ENCODE measurements at places on chromosomes 7 and 10.

GRCh38 chr10:119516381-119517234 lies 25.9 kb downstream of the RGS10 start:
- peak overlapping the region; percentile 70 for H3K27ac ChIP-seq
- H3K27me3 ChIP-seq = no peaks in the 10 kb centered on the region
- H3K36me3 ChIP-seq = no peaks in the 10 kb centered on the region
- peaks cover 4% of the 10 kb centered on the region for H3K4me1 ChIP-seq
- DNase-seq = no peak

GRCh38 chr7:122256046-122256445 lies 48.5 kb downstream of the FEZF1 start:
- H3K36me3 ChIP-seq = no peaks in the 10 kb centered on the region
- no peak overlapping the region for H3K27ac ChIP-seq

GRCh38 chr10:124197371-124198124 lies 104.2 kb upstream of the CHST15 start:
- H3K36me3 ChIP-seq = no peaks in the 10 kb centered on the region
- no peak overlapping the region for H3K4me3 ChIP-seq
- H3K4me1 ChIP-seq = peaks cover 13% of the 10 kb centered on the region
- H3K27me3 ChIP-seq = no peaks in the 10 kb centered on the region
- no peak for DNase-seq

DNA sequence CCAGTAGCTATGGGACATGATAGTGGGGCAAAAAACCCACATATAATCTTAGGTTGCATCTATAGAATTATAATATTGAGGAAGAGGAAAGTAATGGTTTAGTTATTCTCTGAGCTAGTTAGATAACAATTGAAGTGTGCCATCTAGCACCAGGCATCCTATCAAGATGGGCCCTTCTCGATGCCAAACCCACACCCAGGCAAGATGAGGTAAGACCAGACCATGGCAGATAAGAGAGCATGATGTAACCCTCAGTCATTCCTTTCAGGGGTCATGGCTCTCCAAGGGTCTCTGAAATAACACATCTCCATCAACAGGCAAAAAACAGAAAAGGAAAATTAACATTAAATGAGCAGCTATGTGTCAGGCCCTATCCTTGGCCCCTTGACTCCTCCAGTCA lies 128.7 kb downstream of the SH3PXD2A start:
- H3K27me3 ChIP-seq = no peaks in the 10 kb centered on the region
- H3K27ac ChIP-seq = no peak overlapping the region
- no peak for DNase-seq
- no peaks in the 10 kb centered on the region for H3K36me3 ChIP-seq
- H3K4me3 ChIP-seq = no peak overlapping the region

- no peaks in the 10 kb centered on the region for H3K4me1 ChIP-seq
- H3K4me3 ChIP-seq = no peak overlapping the region
- no peak for DNase-seq
Observed at GRCh38 chr10:10497245-10497644, 520.4 kb upstream of the CELF2 start.

- H3K4me3 ChIP-seq = no peak overlapping the region
- no peaks in the 10 kb centered on the region for H3K27me3 ChIP-seq
- no peaks in the 10 kb centered on the region for H3K4me1 ChIP-seq
- no peak overlapping the region for H3K27ac ChIP-seq
- no peaks in the 10 kb centered on the region for H3K36me3 ChIP-seq
- DNase-seq = no peak
Observed at GRCh38 chr10:117222976-117223692, 17.8 kb upstream of the SLC18A2 start.

GRCh38 chr7:57579454-57579853 lies 129.5 kb downstream of the ZNF716 start:
- H3K36me3 ChIP-seq = no peaks in the 10 kb centered on the region
- no peak overlapping the region for H3K27ac ChIP-seq
- DNase-seq = no peak
- no peaks in the 10 kb centered on the region for H3K27me3 ChIP-seq
- H3K4me3 ChIP-seq = no peak overlapping the region
- H3K4me1 ChIP-seq = no peaks in the 10 kb centered on the region

DNA sequence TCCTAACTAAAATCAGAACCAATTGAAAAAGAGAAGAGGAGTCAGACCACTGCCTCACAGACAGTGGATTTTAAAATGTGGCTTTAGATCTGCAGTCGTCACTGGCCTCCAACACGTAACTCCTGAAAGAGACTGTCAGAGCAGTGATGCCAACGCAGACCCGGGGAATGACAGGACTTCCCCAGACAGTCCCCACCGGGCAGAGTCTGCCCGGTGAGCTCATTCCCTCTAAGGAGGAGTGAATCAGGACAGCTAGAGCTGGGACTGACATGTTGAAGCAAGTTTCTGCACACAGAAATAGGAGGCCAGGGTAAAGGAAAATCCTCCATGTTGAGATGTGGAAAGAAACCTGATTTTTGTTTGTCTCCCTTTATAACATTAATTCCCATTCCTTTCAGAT lies 105.0 kb downstream of the TES start:
- no peaks in the 10 kb centered on the region for H3K36me3 ChIP-seq
- H3K4me3 ChIP-seq = no peak overlapping the region
- H3K27me3 ChIP-seq = no peaks in the 10 kb centered on the region
- DNase-seq = no peak
- H3K27ac ChIP-seq = peak overlapping the region; percentile 86

GRCh38 chr7:80942261-80943041 lies 23.6 kb upstream of the SEMA3C start:
- H3K36me3 ChIP-seq = no peaks in the 10 kb centered on the region
- H3K27me3 ChIP-seq = no peaks in the 10 kb centered on the region
- no peak overlapping the region for H3K4me3 ChIP-seq
- peaks cover 14% of the 10 kb centered on the region for H3K4me1 ChIP-seq

GRCh38 chr10:63920926-63921325 lies 399.7 kb downstream of the REEP3 start:
- no peaks in the 10 kb centered on the region for H3K27me3 ChIP-seq
- no peak for DNase-seq
- no peaks in the 10 kb centered on the region for H3K4me1 ChIP-seq
- H3K4me3 ChIP-seq = no peak overlapping the region

- no peaks in the 10 kb centered on the region for H3K27me3 ChIP-seq
- no peaks in the 10 kb centered on the region for H3K4me1 ChIP-seq
- no peaks in the 10 kb centered on the region for H3K36me3 ChIP-seq
- H3K27ac ChIP-seq = no peak overlapping the region
- DNase-seq = no peak
Observed at GRCh38 chr10:104807581-104808310, 166.7 kb downstream of the SORCS3 start.

GRCh38 chr7:117005449-117005848 lies 52.1 kb downstream of the ST7 start:
- DNase-seq = no peak
- no peaks in the 10 kb centered on the region for H3K36me3 ChIP-seq
- H3K4me1 ChIP-seq = peaks cover 3% of the 10 kb centered on the region
- H3K4me3 ChIP-seq = no peak overlapping the region
- no peak overlapping the region for H3K27ac ChIP-seq

- H3K27ac ChIP-seq = no peak overlapping the region
- H3K27me3 ChIP-seq = no peaks in the 10 kb centered on the region
- H3K4me1 ChIP-seq = no peaks in the 10 kb centered on the region
- H3K4me3 ChIP-seq = no peak overlapping the region
Observed at GRCh38 chr10:133511907-133512528, 15.1 kb upstream of the CYP2E1 start.

GRCh38 chr7:5183155-5183554 lies 6.9 kb upstream of the WIPI2 start:
- H3K27ac ChIP-seq = no peak overlapping the region
- no peaks in the 10 kb centered on the region for H3K4me1 ChIP-seq
- H3K36me3 ChIP-seq = no peaks in the 10 kb centered on the region
- H3K27me3 ChIP-seq = no peaks in the 10 kb centered on the region
- DNase-seq = no peak

DNA sequence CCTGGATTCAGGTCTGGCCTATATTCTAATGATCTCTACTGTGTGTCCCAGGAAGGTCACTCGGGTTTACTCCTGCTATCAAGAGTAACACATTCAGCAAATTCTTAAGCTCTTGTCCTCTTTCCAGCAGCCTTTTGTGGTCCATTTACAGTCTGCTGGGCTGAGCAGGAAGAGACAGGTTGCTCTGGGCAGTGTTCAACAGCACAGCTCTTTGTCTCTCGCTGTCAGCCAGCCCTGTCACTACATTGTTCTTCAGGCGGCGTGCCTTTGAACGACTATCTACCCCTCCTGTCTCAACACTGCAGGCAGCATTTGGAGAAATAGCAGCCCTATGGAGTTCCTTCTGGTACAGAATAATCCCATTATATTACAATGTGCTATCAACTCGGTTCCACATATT lies 192.2 kb upstream of the TBX20 start:
- H3K36me3 ChIP-seq = no peaks in the 10 kb centered on the region
- H3K27ac ChIP-seq = no peak overlapping the region
- DNase-seq = no peak
- no peaks in the 10 kb centered on the region for H3K4me1 ChIP-seq
- no peak overlapping the region for H3K4me3 ChIP-seq

DNA sequence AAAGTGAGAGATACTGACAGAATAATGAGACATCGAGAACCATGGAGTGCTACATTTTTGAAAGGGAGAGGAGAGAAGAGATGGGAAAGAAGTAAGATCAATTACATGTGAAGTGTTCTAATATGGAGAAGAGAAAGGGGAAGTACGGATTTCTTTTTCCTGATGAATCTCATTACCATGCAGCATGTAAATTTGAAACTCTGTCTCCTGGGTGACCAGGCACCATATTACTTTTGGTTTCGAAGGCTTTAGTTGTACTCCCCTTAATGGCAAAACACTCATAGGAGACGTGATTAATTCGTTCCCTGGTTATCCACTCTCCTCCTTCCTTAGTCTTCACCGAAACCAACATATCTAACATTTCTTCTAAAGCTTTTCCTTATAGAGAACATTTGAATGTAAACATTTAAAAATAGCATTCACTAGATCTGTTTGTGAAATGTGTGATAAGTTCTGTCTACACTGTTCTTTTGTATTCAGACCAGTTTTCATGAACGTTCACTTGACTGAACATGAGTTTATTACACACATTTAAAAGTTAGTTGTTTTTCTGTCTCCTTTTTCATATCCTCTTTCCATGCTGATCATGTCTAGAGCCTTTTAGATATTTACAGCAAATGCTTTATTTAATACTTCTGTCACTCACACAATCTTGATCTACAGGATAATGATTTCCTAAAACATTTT lies 80.2 kb upstream of the MSRB2 start:
- no peak overlapping the region for H3K4me3 ChIP-seq
- H3K27me3 ChIP-seq = no peaks in the 10 kb centered on the region
- H3K36me3 ChIP-seq = no peaks in the 10 kb centered on the region
- DNase-seq = no peak
- no peak overlapping the region for H3K27ac ChIP-seq

GRCh38 chr10:88886557-88886956 lies 6.5 kb downstream of the STAMBPL1 start:
- no peaks in the 10 kb centered on the region for H3K27me3 ChIP-seq
- H3K4me3 ChIP-seq = no peak overlapping the region
- no peak overlapping the region for H3K27ac ChIP-seq

DNA sequence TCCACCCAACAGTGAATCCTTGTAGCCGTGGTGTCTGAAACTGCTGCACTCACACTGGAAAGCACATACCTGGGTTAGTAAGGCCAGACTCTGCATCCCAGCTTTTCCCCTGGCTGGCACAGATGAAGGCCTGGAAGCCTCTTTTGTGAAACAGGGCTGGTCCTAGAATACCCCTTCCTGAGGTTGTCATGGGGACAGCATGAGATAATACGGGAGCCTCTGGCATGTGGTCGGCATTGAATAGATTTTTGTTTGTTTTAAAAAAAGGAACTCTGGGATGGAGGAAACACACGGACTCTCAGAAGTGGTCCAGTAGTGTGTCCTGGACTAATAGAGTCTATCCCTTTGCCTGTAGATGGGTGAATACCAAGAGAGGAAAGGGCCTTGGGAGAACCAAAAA lies 129.7 kb downstream of the TMEM178B start:
- H3K4me3 ChIP-seq = no peak overlapping the region
- no peaks in the 10 kb centered on the region for H3K36me3 ChIP-seq
- H3K4me1 ChIP-seq = no peaks in the 10 kb centered on the region
- H3K27ac ChIP-seq = no peak overlapping the region

DNA sequence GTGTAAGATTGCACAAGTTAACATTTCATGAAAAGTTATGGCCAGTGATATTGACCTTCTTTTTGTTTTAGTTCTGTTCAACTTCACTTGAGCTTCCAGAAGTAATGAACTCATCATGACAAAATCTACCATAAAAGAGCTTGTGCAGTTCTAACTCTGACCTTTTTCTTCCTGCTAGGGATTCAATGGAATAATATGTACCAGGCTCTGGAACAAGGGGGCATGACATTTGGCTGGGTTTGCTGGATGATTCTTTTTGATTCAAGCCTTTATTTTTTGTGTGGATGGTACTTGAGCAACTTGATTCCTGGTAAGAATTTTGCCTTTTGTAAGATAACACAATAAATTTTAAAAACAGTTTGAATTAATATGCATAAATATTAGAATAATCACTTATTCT lies 205.0 kb downstream of the ABCA13 start:
- H3K27ac ChIP-seq = no peak overlapping the region
- H3K4me1 ChIP-seq = no peaks in the 10 kb centered on the region
- H3K4me3 ChIP-seq = no peak overlapping the region
- no peaks in the 10 kb centered on the region for H3K36me3 ChIP-seq
- DNase-seq = no peak

- no peak overlapping the region for H3K4me3 ChIP-seq
- H3K4me1 ChIP-seq = peaks cover 65% of the 10 kb centered on the region
- H3K36me3 ChIP-seq = no peaks in the 10 kb centered on the region
- H3K27ac ChIP-seq = peak overlapping the region; percentile 81
Observed at GRCh38 chr10:4676566-4676965, 149.4 kb upstream of the AKR1E2 start.
